ENCODE measurements at places on chromosomes 4 and X. TPM values are rescaled to one million over a fixed set of nuclear protein-coding genes. Genes with fewer than 3 reads are reported as not detected.

STPG2 gene
- total RNA-seq = not detected

RBM46 gene
- total RNA-seq = not detected

ZDHHC15 gene
- 0.11 TPM for total RNA-seq

PRMT9 gene
- total RNA-seq = 12.7 TPM

LRIT3 gene
- 0.11 TPM for total RNA-seq

NPY1R gene
- under 0.01 TPM for total RNA-seq

HMGB3 gene
- 28.4 TPM for total RNA-seq

NAA11 gene
- not detected for total RNA-seq

PAGE1 gene
- total RNA-seq = not detected

SH3RF1 gene
- 31.9 TPM for total RNA-seq

ANXA3 gene
- total RNA-seq = 4.3 TPM

PRR32 gene
- not detected for total RNA-seq

ARHGAP6 gene
- total RNA-seq = 5.2 TPM

TNMD gene
- not detected for total RNA-seq

MAOA gene
- total RNA-seq = 5.5 TPM

NAP1L2 gene
- 3.9 TPM for total RNA-seq

SOX3 gene
- total RNA-seq = not detected

AKAP17A gene
- 26.0 TPM for total RNA-seq

SSX4 gene
- not detected for total RNA-seq

VCX gene
- not detected for total RNA-seq

PPP2R2C gene
- 1.4 TPM for total RNA-seq

NAP1L5 gene
- 9.5 TPM for total RNA-seq

PSAPL1 gene
- not detected for total RNA-seq

GJB1 gene
- total RNA-seq = not detected

P2RY4 gene
- total RNA-seq = not detected

PPP4R3C gene
- not detected for total RNA-seq

PDE5A gene
- total RNA-seq = 106 TPM

MPC1L gene
- total RNA-seq = not detected

UNC5C gene
- under 0.01 TPM for total RNA-seq

All from uterine smooth muscle cell (primary cell).